Gastroesophageal sphincter (tissue), 4 donors: ENCODE measurements at places on chromosomes 4 and X. TPM values are rescaled to one million over a fixed set of nuclear protein-coding genes. Genes with fewer than 3 reads are reported as not detected.

Gene CTAG2
- not detected for total RNA-seq

GRCh38 chrX:6891404-6891803 is 256.1 kb upstream of the STS start:
- no peak for ATAC-seq

- ATAC-seq: no peak
These were observed 53.0 kb downstream of the ATP8A1 start for GRCh38 chr4:42603862-42604261.

GRCh38 chrX:132412208-132412607 is 76.6 kb downstream of the MBNL3 start:
- no peak for ATAC-seq

DNA sequence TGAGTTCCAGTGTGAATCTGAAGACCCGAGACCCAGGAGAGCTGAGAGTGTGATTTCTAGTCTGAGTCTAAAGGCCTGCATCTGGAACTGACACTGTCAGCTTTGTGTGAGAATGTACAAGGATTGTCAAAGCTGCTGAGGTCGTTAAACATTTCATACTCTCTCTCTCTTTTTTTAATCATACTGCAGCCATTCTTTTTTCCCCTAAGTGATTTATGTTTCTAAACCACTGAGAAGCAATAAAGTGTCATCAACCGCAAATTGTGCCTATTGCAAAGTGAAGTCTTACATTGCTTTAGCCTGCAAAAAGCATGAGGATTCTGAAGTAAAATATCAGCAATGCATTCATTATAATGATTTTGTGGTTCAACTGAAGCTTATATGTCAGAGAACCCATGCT is 106.0 kb downstream of the ASMT start:
- ATAC-seq: no peak

GRCh38 chr4:122689972-122690371 is 42.5 kb upstream of the BBS12 start:
- no peak for ATAC-seq

Gene RNF212
- total RNA-seq: 1.5 TPM

GRCh38 chr4:126890383-126890782 is 742.4 kb upstream of the INTU start:
- no peak for ATAC-seq

DNA sequence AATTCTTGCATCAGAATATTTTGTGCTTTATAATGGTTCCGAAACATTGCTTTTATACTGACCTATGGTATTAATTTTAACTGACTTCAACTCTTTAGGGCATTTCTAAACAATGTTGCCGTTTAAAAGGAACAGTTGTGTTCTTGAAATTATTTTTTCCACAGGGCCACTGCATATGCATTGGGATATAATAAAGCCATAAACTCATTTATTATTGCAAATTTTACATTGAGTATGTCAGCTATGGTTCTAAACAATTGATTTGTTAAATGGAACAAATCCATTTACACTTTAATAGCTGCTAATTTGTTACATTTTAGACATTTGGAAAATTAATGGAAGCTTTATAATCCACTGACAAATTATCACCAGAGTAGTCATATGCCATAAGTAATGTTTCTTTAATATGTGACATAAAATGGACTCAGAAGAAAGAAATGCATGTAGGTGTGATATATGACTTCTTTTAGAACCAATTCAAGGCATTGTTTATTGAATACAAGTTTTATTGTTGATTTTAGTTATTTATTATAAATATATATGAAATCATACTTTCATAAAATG is 553.3 kb downstream of the TLL1 start:
- no peak for ATAC-seq

- no peak for ATAC-seq
These were observed 1956.2 kb upstream of the AGA start for GRCh38 chr4:179398414-179398813.

Gene PLXNB3
- 19.2 TPM for total RNA-seq

DNA sequence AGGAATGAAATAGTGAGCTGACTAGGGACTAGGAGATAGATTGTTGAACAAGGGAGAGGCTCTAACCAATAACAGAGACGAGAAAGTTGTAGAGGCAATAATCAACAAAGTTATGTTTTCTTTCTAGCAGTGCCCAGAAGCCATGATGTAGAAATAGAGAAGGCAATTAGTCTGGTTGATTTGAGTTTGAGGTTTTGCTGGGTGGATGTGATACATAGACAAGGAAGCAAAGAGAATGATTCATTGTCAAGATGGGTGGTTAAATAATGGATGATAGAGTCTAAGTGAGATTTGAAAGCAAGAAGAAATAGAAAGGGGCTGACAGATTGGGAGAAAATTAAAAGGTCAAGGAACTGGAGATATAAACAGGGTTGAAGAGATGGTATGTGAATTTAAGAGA is 11.2 kb downstream of the RBM41 start:
- no peak for ATAC-seq

DNA sequence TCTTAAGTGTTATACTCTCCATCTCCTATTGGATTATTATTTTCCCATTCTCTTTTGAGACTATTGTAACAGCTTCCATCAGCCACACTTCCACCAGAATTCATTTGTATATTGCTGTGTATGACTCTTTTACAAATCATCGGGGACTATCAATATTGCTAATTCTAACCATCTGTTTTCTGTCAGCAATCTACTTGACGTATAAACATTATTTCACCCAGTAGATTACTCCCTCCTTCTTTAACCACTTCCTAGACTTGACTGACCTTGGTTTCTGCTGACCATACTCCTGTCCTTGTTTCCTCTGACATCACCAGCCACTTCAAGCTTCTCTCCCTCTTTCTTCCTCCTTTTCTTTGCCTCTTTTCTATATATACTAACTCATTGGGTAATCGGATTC is 402.9 kb downstream of the PCDH18 start:
- ATAC-seq: no peak

- ATAC-seq: no peak
These were observed 73.3 kb downstream of the CYLC1 start for GRCh38 chrX:83934220-83934619.

- no peak for ATAC-seq
These were observed 338.1 kb downstream of the DHRSX start for GRCh38 chrX:2162695-2163094.

DNA sequence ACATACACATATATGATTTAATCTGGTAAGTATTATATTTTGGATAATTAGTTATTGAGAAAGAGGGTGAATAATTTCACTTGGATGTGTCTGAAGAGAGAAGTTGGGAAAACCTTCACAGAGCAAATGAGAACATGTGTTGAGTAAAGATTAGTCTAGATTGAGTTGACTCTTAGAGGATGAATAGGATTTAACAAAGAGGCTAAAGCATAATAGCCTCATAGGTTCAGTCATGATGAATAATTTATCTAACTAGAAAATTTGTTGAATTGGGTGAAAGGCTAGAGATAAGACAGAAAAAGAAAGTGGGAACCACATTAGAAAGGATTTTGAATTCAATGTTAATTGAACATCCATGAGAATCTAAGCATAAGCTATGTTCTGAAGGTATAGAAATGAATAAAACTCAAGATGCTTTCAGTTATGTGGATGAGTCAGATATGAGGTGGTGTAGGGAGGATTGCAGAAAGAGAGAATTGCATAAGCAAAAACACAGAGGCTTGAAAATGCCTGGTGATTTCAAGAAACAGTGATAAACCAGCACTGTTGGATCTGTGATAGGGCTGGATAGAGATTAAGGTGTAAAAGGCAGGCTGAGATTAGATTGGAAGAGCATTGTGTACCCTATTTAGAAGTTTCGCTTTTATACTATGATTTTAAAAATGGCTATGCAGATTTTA is 207.6 kb upstream of the NR3C2 start:
- no peak for ATAC-seq

Gene HTRA3
- total RNA-seq: 55.6 TPM

GRCh38 chrX:132292793-132293192 is 73.5 kb upstream of the RAP2C start:
- ATAC-seq: peak; percentile 70

Gene TCEAL7
- total RNA-seq: 20.5 TPM

DNA sequence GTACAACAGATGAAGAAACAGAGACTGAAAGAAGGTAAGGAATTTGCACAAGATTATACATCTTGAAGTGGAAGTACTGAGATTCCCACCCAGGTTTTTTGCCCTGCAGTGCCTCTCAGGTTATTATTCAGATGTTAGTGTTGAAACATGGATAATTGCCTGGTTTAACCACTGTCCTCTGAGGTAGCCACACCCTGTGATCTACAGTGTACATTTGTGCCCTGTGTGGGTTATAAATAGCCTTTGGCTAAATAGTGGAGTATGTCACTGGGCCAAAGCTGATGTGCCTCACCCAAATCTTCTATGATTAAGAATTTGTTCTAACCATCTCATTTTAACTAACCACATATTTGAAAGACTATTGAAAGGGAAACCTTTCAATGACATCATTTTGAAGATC is 5.4 kb upstream of the ASB5 start:
- ATAC-seq: no peak

Gene ADH1B
- total RNA-seq: 714 TPM

DNA sequence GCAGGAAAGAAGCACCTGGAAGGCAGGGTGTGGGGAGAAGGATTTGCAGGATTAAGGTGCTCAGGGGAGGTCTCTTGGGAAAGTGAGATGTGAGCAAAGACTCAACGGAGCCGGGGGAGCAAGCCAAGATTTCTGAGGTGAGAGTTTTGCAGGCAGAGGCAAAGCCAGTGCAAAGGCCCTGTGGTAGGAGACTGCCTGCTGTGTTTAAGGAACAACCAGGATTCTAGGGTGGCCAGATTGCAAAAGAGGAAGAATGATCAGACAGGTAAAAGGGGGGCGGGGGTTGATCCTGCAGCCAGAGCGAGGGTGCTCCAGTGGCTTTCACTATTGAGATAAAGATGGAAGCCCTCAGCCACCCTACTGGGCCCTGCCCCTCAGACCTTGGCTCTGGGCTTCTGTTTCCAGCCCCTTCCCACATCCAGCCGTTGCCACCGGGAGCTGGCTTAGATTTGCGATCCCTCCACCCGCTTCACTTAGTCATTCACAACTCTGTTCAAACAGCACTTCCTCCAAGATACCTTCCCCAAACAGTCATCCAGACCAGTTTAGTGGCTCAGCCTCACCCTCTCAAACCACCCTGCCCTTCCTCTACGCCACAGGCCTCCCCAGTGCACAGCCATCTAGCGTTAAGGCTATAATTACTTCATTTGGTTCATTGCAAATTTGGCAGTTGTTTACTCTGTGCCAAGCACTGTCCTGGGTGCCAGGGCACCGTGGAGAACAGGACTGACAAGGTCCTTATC is 23.3 kb upstream of the BCOR start:
- no peak for ATAC-seq

DNA sequence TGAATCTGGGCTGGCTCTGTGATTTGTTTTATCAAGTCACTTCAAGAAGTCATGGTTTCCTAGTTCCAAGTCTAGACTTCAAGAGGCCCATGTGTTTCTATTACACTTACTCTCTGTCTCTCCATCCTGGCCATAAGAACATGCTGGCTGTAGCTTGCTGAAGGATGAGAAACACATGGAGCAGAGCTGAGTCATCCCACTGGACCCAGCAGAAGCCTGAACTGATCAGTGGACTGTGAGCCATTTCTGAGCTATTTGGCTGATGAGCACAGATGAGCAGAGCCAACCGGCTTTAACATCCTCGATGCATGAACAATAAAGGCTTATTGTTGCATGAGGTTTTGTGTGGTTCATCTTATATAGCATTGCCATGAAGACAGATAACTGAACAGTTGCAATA is 290.6 kb upstream of the BOD1L1 start:
- ATAC-seq: peak; percentile 71

DNA sequence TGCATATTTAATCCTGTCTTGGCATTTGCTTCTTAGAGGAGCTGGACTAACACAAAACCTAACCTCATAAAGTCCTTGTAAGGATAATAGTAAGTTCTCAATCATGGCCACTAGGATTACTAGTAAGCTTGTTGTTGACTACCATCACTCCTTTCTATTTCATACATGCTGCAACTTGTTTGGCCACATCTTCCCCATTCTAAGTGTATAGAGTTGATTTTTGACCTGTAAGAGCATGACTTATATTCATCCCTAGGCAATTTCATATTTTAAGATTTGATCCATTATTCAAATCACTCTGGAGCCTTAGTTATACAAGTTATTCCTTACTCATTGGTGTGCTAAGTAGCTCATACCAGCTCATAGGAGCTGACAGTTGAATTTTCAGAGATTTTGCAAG is 109.4 kb downstream of the EFHC2 start:
- ATAC-seq: no peak

DNA sequence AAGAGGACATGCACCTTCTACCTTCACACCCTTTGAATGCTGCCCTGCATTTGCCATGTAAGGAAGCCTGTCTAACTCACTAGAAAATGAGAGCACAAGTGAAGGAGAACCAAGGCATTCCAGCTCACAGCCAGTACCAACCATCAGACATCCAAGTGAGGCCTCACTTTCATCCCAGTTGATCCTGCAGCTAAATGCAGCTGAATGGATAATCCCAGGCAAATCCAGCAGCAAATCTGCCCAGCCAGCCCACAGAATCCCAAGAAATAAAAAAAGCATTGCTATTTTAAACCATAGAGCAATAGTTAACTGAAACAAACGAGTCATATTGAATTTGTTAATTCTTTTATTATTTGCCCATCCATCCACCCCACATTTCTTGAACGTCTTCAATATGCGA is 112.5 kb downstream of the C4orf33 start:
- ATAC-seq: no peak

DNA sequence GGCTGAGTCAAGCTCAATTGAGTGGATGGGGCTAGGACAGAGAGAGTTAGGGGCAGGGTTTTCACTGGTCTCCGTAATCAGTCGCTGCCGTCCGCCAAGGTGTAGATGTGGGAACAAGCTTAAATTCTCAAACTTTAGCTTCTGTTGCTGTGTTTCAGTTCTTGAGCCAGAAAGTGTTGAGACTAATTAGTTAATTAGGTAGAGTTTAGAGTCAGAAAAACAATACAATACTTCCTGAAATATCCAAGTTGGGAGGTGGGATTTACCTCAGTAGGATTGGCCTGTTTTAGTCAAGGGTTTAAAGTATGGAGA is 1.1 kb upstream of the UBE2D3 start:
- no peak for ATAC-seq

- ATAC-seq: no peak
These were observed 253.0 kb downstream of the SHOX start for GRCh38 chrX:883588-883987.

GRCh38 chr4:14518136-14518535 is 484.1 kb upstream of the CPEB2 start:
- no peak for ATAC-seq

Gene GYPE
- total RNA-seq: not detected

GRCh38 chr4:73912191-73912590 is 43.0 kb downstream of the CXCL1 start:
- no peak for ATAC-seq

DNA sequence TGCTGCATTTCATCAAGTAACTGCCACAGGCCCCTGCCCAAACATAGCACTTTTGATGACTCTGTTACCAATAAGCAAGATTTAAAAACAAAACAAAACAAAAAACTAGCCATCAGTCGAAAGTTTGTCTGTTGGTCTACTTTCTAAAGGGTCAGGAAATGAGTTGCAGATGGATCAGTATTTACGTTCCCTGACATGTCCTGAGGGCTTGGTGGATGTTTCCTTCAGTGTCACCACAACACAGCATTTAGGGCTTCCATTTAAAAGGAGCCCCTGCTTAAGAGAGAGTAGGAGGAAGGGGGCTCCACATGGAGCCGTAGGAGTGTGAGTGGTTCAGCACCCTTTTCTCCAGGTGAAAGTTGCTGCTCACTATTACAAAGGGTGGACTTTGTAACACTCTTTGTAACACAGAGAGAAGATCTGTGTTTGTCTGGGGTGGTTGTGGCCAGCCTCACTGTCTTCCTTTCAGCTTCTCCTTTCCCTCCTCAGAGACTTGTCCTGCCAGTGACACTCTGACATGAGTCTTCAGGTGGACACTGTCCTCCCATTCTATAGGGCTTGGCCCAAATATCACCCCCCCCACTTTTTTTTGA is 167.5 kb upstream of the PDE5A start:
- ATAC-seq: no peak

GRCh38 chrX:110082161-110082560 is 79.2 kb downstream of the TMEM164 start:
- ATAC-seq: peak; percentile 73
